HuH-7.5 (cell line): ENCODE measurements at places on chromosomes 7 and 10.
A peak's percentile ranks its signal among the peaks of the same experiment; 100 is the strongest.

GRCh38 chr10:44628921-44629320, 244.0 kb upstream of the CXCL12 start:
- no peak for DNase-seq

GRCh38 chr7:102814025-102814471, 65.2 kb downstream of the FAM185A start:
- no peak for DNase-seq

DNA sequence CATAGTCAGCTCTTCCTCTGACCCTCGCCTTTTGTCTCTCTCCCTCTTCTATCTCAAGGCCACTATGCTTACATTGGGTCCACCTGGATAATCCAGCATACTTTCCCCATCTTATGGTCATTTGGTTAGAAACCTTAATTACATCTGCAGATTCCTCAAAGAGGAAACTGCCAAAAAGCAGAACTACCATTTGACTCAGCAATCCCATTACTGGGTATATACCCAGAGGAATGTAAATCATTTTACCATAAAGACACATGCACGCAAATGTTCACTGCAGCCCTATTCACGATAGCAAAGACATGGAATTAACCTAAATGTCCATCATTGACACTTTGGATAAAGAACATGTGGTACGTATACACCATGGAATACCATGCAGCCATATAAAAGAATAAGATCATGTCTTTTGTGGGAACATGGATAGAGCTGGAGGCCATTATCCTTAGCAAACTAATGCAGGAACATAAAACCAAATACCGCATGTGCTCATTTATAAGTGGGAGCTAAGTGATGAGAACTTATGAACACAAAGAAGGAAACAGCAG, 114.8 kb upstream of the NPY start:
- DNase-seq, result no peak

DNA sequence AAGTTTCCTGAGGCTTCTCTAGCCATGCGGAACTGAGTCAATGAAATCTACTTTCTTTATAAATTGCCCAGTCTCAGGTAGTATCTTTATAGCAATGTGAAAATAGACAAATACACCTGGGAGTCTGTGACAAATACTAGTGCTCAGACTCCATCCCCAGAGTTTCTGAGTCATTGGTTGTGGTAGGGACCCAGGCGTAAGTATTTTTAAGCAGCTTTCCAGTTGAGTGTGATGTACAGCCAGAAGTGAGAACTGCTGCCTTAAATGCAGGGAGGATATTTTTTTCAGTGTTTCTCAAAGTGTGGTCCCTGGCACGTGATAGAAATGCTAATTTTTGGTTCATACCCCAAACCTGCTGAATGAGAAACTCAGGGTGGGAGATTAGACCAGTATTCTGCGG, 121.7 kb downstream of the SORCS3 start:
- DNase-seq, result no peak

DNA sequence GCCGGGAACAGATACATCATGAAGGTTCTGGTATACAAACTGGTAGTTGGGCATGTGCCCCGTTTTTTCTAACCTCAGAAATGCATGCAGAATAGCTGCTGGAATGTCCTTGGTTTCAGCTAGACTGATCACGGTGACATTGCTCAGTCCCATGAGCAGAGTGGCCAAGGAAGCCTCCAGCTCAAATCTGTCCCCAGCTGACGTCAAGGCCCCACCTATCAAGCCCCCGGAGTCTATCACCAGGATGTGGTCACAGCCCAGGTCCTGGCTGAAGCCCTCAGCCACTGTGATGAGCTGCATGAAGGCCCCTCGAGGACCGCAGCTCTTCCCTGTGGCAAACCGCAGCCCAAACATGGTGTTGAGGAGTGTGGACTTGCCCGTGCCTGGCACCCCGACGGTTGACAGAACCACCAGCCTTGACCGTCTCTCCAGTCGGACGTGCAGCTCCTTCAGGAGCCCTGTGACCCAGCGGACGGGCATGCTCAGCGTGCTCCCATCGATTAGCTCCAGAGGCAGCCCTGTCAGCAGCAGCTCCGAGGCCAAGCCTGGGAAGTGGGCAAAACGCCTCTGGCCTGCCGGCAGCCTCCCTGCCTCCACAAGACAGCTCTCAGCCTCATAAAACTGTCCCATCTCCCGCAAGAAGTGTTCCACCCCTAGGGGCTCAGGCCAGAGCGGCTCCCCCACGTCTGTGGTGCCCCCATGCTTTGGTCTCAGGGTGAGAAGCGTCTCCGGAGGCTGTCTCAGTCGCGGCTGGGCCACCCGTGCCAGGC, 7.8 kb upstream of the MRPS24 start:
- no peak for DNase-seq

GRCh38 chr7:44184206-44184872, 4.9 kb downstream of the GCK start:
- no peak for DNase-seq

GRCh38 chr10:131205556-131205955, 106.0 kb downstream of the TCERG1L start:
- no peak for DNase-seq

GRCh38 chr7:108327353-108327752, 128.9 kb downstream of the NRCAM start:
- DNase-seq, result no peak

- DNase-seq, result peak; percentile 87
These were observed 1.7 kb upstream of the EGR2 start for GRCh38 chr10:62817766-62818425.

GRCh38 chr10:53487019-53487983, 714.7 kb upstream of the MBL2 start:
- no peak for DNase-seq

- no peak for DNase-seq
These were observed 216.4 kb downstream of the CRPPA start for GRCh38 chr7:16204953-16205352.

DNA sequence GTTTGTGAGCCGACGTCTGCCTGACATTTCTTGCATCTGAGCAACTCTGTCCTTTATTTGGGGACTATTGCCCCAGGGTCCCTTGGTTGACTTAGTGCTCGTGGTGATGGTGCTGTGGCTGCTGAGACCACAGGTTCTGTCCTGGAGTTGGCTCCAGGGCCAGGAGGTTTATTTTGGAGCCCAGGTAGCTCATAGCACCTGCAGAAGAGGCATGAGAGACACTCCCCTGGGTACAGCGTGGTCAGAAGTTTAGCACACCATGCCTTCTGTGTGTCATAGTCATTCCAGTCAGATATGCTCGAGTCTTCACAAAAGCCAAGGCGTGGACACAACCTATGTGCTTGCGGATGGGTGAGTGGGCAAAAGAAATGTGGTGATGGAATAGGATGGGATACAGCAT, 496.9 kb downstream of the TCERG1L start:
- DNase-seq, result no peak

GRCh38 chr10:19862811-19863515, 46.7 kb downstream of the PLXDC2 start:
- DNase-seq, result no peak

- no peak for DNase-seq
These were observed 75.3 kb downstream of the HIBADH start for GRCh38 chr7:27587429-27587828.

GRCh38 chr7:44376429-44377133, 51.2 kb upstream of the CAMK2B start:
- DNase-seq, result no peak

- no peak for DNase-seq
These were observed 82.2 kb upstream of the GNA12 start for GRCh38 chr7:2926120-2926895.

DNA sequence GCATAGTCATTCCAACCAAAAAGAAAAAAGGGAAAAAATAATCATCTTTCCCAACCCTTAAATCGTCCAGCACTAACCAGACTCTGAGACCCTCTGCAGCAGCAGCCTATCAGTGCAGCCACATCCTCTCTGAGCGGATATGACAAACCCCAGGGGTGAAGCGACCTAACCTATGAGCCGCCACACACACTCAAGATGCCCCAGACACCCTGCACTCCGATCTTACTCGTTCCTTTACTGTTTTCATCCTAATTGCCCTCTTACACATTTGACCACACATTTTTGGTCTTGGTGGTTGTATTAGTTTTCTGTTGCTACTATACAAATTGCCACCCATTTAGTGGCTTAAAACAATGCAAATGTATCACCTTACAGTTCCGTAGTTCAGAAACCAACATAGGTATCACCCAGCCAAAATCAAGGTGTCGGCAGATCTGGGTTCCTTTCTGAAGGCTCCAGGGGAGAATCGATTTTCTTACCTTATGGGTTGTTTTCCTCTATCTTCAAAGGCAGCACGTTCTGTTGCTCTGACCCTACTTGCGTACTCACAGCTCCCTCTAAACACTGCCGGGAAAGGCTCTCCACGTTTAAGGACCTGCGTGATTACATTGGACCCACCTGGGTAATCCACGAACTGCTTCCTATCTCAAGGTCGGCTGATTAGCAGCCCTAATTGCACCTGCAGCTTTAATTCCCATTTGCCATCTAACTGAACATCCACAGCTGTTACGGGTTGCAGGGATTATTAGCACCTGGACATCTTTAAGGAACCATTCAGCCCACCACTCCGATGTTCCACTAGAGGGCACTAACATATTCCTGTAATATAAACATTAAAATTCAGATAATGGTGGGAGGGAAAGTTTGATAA, 37.3 kb upstream of the PRSS1 start:
- no peak for DNase-seq

DNA sequence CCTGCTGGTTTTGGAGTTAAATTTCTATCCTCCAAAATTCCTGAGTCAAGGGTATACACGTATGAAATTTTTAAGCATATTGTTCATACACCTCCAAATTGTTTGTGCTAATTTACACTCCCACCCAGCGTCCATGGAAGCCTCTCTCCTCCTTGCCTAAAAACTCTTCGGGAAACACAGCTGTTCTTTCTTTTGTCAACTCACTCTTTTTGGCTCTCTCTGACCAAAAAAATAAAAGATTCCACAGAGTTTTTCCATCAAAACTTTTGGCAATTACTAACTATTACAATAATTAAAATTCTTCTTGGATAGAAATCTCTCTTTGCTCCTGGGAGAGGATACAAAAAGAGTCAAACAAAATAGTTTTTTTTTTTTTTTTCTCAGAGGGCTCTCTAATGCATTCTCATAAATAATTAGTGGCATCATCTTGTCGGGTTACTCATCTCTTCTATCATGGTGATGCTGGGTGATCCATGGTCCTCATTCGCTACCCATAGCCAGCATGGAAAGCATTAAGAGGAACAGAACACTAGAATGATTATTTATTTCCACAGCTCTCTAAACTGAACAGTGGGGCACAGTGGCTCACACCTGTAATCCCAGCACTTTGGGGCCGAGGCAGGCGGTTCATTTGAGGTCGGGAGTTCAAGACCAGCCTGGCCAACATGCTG, 310.7 kb downstream of the SFMBT2 start:
- no peak for DNase-seq

GRCh38 chr10:130459851-130460490, 323.8 kb downstream of the GLRX3 start:
- DNase-seq, result no peak

DNA sequence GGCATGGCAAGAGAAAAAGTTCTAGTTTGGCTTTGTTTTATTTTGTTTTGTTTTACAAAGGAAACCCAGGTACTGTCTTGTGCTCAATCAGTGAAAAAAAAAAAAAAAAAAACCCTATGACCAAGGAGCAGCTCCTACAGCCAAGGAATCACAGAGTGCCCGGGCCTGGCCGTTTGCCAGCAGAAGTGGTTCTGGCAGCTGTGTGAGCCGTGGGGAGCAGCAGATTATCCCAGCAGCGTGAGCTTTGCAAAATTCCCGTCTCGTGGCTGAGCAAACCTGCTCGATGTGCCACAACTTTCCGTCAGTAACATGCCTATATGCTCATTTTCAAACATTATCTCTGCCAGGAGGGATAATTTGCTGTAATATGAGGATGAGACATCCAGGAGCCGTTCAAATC, 293.7 kb downstream of the POU6F2 start:
- no peak for DNase-seq

DNA sequence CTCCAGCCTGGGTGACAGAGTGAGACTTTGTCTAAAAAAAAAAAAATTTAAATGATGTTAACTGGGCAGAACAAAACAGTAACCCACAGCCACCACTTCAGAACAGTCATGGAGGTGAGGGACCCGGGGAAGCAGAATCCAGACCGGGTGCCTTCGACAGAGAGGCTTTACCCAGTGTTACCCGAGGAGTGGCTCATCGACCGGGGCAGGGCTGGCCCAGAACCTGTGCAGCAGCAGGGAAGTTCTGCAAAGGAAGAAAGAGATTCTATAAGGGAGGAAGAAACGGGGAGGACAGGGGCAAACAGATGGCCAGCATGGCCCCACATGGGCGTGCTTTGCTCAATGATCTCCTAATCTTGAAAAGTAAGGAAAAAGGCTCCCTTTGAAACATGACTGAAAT, 26.0 kb upstream of the UBE3C start:
- no peak for DNase-seq

DNA sequence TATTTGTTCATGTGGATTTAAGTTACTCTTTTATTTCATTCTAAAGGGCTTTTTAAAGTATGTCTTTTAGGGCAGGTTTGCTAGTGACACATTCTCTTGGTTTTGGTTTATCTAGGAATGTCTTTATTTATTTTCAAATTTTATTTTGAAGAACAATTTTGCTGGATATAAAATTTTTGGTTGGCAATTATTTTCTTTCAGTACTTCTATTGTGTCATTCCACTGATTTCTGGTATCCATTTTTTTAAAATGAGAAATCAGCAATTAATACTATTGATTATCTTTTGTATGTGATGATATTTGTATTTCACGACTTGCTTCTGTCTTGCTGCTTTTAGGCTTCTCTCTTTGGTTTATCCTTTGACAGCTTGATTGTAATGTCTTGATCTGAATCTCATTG, 756.3 kb downstream of the INHBA start:
- no peak for DNase-seq

DNA sequence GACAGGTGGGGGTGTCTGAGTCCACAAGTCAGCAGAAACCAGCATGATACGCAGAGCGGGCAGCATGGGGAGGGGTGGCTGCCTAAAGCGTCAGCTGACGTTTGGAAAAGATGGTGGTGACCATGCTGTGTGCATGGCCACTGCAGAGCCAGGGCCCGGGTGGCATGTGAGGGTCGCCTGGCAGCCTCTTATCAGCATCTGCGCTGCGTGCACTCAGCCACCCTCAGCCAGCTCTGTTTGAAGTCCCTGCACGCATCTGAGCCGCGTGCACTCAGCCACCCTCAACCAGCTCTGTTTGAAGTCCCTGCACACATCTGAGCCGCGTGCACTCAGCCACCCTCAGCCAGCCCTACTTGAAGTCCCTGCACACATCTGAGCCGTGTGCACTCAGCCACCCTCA, 61.5 kb downstream of the WDR37 start:
- no peak for DNase-seq

DNA sequence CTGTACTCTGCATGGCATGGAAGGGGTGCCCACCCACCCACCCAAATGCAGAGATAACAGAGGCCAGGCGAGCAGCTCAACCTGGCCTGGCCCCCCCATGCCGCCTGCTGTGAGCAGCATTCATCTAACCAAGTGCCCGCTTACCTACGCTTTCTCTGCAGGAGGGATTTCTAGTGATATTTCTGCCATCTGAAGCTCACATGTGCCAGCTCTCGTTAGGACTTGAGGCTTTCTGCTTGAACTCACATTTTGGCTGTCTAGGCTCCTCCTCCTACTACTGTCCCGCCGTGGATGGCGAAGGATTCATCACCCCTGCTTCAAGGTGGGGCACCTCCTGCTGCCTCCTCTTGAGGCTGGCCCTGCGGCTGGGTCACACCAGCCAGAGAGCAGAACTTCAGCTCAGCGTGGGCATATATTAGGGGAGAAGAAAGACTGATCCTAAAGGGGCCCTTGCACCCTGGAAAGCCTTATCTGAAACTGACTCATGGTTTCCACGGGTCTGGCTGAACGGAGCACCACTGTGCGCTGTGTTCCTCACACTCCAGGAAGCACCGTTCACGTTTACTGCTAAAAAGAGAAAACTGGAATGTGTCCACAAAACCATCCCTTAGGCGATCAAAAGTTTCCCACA, 45.5 kb downstream of the CTBP2 start:
- DNase-seq, result no peak

GRCh38 chr7:150443793-150444540, 6.5 kb upstream of the GIMAP8 start:
- DNase-seq, result no peak
